ENCODE measurements at places on chromosomes 3 and 15.

DNA sequence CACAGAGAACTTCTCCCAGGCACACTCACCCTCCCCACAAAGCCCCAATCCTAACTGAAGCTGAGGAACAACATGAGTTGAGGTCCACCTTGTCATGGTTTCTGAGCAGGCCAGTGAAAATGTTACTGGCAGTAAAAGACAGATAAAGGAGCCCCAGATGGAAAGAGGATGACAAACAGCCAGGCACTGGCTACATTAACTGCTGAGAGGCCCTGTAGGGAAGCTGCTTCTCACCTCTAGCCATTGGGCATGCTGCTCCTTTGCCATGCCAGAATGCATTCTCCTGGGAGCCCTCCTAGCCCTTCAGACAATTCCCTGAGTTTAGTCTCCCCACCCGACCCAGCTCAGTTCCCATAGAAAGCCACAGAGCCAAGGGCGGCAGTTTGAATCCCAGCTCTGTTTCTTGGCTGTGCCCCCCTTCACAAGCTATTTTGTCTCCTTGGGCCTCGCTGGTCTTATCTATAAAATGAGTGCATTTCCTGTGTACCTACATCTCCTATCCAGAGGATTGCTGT, 60.5 kb downstream of the LMCD1 start:
- DNase-seq = no peak

DNA sequence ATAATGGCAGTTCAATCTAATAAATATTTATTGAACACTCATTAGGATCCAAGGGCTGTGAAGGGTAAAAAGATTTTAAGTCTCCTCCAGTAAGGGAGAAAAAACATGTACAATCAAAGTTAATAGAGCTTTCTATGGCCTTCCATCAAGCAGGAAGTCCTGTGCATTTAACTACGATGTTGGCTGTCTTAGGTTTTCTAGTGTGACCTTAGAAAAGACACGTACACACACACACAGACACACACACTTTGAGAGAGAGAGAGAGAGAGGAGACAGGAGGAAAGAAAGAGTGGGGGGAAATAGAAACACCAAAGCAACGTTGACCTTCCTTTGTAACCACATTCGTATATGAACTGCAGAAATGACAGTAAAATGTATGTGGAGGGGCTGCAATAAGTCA, 126.1 kb upstream of the TMC3 start:
- no peak for DNase-seq

GRCh38 chr3:162641317-162641716, 1144.7 kb downstream of the OTOL1 start:
- DNase-seq = no peak

DNA sequence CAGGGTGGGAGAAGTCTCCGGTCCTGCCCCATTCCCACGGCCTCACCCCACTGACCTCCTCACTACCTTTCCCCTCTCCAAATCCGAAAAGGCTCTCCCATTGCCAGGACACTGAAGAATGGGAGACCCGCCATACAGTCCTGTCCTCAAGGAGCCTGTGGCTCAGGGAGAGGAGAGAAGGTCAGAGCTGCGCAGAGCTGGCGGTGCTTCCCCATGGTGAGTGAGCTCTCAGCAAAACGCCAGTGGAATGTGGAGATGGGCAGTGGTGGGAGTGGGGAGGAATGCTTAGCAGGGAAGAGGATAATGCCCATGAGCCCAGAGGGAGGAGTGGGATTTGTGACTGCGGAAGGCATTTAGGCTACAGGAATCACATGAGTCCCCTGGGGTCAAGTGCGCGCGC, 20.1 kb downstream of the FAM43A start:
- DNase-seq = no peak
